ENCODE measurements at places on chromosomes 1 and 21.

DNA sequence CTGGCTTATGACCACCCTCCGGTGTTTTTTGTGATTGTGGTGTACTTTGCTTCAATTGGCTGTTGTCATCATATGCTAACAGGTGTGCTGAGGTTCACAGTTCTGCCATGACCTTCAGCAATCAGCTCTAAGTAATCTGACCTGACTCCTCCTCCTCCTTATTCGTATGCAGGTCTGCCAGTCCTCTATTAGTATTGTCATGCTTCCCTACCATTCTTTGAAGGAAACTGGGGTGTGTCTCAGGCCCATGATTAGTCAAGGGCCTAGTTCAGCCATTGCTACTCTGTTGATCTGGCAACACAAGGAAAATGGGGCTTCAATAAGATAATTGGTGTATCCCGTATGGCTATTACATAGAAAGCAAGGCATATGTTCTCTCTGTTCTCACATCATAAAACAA is 332.3 kb upstream of the DPYD start:
- no peak for DNase-seq

- DNase-seq: no peak
Measured at GRCh38 chr21:45954921-45955320, 26.6 kb upstream of the COL6A1 start.

GRCh38 chr1:14440731-14441130 is 157.8 kb upstream of the KAZN start:
- no peak for DNase-seq

- no peak for DNase-seq
Measured at GRCh38 chr1:219264561-219264960, 90.9 kb downstream of the LYPLAL1 start.

DNA sequence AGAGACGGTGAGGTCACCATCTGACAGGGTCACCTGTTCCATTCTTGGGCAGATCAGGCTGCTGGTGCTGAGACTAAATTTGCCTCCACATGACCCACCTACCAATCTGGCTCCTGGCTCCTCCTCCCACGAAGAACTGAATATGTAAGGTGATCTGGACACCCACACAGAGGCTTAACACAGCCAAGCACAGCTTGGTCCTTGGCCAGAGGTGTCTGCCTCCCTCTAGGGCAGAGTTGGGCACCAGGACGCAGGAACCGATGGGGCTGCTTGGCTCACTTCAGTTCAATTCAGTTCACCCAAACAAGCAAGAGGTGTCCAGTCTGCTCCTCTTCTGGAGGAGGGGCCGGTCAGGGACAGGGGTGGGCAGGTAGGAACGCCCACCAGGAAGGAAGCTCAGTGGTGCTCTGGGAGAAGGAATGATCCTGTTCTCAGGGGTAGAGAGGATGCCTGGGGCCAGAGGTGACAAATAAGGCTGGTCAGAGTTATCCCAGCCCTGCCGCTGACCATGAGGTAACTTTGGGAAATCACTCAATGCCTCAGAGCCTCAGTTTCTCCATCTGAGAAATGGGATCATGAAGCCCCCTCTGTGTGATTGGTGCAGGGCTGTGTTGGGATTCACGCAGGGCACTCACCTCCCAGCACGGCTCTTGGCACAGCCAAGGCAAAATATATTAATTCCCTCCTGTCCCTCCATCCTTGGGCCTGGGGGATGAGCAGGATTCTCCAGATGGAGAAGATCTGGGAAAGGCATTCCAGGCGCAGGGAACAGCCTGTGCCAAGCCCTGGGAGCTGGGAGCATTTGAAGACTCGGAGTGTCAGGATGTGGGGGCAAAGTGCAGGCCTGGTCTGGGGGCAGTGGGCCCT is 284.5 kb downstream of the PTPRU start:
- DNase-seq: peak; percentile 23

Data from ureter (tissue), 1 donor.